ENCODE measurements at places on chromosomes 13 and 19.

GRCh38 chr19:39934584-39935363 is at the start of gene FCGBP:
Gene FCGBP, minus strand, starts transcription at chr19:39934634.
- no peak for DNase-seq

DNA sequence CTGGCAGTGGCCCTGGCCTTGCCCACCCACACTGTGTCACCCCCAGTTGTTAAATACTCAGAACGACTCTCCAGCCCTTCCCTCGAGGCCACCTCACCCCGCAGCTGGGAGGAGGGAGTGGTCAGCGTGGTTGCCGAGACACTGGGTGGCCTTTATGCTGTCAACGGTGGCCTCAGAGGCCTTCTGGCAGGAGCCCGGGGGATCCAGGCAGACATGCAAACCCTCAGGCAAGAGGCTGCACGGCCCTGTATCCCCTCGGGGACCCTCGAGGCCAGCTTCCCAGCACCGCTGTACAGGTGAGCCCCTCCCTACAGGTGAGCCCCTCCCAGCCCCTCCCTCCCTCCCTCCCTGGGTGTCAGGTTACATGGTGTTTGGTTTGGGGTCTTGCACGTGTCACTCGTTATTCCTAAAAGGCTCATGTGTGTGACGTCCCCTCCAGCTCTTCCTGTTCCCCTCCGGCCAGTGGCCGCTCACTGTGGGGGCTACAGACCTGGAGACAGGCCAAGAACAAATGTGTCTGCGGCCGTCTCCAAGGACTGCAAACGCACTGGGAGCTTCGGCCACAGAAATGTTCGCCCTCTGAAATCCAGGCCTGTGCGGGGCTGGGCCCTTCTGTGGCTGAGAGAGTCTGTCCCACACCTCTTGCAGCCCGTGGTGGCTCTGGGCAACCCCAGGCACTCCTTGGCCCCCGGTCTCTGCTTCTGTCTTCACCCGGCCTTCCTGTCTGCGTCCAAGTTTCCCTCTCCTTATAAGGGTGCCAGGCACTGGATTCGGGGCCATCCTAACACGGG is at the start of gene TEKTIP1:
Gene TEKTIP1 (plus strand): TSS at position 210 of the 791 bp plus-strand sequence. CDS start 4 bp downstream, at position 214.
- DNase-seq = peak; percentile 59

- DNase-seq = no peak
Measured at GRCh38 chr19:47323872-47324271, 8.1 kb upstream of the C5AR2 start.

DNA sequence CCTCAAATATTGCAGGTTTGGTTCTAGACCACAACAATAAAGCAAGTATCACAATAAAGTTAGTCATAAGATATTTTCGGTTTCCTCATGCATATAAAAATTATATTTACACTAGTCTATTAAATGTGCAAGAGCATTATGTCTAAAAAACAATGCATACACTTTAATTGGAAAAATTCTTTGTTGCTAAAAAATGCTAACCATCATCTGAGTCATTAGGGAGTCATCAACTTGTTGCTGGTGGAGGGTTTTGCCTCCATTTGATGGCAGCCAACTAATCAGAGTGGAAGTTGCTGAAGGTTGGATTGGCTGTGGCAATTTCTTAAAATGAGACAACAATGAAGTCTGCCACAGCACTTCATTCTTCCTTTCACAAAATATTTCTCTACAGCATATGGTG is 422.3 kb upstream of the GPC6 start:
- no peak for DNase-seq

- DNase-seq = no peak
Measured at GRCh38 chr19:47778954-47779351, 450 bp downstream of the SELENOW start.

DNA sequence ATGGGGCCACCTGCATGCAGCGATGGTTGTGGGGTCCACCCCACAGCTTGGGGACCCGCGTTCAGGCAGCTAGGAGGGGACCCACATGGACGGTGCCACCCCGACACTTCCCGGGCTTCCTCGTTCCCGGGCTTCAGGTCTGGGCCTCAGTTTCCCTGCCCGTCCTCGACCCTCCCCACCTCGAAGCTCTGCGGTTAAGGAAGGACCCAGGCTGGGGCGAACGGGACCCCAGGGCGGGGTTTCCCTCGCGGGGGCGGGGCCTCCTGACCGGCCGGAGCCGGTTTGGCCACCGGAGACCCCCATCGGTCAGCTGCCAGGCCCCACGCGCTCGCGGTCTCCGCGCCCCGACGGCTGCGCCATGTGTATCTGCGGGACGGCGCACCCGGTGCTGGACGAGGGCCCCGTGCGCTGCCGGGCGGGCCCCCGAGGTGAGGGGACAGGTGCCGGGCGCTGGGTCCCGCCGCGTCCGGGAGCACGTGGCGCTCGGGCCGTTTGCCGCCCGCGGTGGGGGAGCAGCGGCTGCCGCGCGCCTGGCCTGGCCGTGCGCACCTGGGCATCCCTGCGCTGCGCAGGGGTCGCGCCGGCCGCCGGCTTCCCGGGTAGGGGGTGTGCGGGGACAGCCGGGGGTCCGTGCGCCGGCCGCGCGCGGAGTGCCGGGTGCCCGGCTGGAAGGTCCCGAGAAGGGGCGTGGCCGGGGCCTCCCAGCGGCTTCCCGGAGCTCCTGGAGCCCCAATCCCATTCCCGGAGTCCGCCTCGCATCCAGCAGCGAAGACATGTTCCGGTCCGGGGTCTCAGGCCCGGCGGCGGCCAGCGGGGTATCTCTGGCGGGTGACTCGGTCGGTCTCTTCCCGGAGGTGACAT is 4.2 kb downstream of the ARHGAP45 start:
- no peak for DNase-seq

- DNase-seq = peak; percentile 82
Measured at GRCh38 chr13:29702912-29703351, 107.4 kb upstream of the SLC7A1 start.

DNA sequence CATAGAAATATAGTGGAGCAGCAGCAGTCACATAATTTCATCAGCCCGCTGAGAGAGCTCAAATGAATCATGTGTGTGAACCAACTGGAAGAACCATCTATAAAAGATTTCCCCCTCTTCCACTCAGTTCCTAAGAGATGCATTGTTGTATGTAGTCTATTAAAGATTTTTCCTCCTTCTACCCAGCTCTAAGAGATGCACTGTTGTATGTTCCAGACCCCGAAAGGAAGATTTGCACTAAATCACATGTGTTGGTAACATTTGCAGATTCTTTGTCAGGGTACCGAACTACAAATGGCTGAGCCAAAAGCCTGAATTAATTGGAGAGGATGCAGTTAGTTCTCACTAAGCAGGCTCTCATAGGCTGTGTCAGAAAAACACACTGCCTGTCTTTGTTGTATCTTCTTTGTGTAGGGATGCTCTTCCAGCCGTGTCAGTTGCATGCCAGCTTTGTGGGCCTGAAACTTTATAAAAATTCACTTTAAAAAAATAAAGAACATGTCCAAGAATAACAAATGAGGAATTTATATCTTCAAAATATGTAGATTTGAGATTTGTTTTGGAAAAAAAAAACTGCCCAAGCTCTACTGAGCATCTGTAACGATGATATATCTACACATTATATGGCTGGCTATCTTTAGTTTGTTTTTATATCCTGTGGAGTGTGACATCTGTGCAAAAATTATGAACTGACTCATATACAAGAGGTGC is 223.1 kb downstream of the MZT1 start:
- DNase-seq = no peak

DNA sequence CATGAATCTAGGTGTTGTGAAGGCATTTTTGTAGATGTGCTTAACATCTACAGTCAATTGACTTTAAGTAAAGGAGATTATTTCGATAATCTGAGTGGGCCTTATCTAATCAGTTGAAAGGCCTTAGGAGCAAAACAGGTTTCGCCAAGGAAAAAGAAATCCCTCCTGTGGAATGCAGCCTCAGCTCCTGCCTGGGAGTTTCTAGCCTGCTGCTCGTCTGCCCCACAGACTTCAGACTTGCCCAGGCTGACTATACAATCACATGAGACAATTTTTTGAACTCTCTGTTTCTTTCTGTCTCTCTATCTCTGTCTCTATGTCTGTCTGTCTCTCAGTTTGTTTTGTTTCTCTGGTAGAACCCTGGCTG is 312.5 kb downstream of the OLFM4 start:
- DNase-seq = peak; percentile 39

DNA sequence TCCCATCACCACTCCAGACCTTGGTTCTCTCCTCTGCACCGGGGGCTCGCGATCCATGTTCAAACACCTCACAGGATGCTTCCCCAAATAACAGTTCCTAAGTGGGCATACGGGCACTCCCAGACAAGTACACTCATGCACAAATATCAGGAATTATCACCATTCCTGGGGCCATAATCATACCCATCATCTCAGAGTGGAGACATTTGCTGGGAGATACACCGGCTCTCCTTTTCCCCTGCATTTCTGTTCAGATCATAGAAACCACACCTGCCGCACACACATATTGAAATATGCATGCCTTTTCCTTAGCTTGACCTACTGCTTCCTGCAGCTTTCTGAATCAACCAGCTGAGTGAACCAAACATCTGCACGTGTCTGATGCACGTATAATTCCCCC is 33.9 kb upstream of the MBNL2 start:
- no peak for DNase-seq

DNA sequence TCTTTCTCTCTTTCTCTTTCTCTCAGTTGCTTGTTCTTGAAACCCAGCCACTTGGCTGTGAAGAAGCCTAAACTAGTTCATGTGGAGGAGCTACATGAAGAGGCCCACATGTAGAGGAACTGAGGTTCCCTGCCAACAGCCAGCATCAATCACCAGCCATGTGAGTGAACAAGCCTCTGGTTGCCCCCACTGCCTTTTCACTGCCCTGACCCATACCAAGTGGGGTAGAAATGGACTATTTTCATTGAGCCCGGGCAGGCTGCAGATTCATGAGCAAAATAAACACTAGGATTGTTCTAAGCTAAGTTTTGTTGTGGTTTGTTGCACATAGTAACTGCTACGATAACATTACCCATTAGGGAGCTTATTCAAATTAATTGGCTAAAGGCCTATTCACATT is 78.7 kb upstream of the FAM216B start:
- DNase-seq = no peak

DNA sequence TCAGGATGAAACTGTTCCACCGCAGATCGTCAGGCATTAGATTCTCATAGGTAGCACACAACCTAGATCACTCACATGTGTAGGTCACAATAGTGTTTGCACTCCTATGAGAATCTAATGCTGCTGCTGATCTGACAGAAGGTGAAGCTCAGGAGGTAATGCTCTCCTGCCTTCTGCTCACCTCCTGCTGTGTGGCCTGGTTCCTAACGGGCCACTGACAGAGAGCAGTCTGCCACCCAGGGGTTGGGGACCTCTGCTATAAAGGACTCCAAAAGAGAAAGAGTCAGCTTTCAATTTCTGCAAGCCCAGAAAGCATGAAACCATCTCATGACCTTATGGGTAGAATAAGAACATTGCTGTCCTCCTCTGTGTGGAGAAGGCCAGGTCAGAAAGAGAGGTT is 43.5 kb upstream of the PCCA start:
- no peak for DNase-seq

- DNase-seq = no peak
Measured at GRCh38 chr13:36745436-36745835, 71.6 kb downstream of the SERTM1 start.

- no peak for DNase-seq
Measured at GRCh38 chr13:42211704-42212464, 60.1 kb upstream of the AKAP11 start.

GRCh38 chr13:113116871-113117271 is 5.7 kb upstream of the F10 start:
- DNase-seq = no peak

- no peak for DNase-seq
Measured at GRCh38 chr13:79883216-79883615, 402.3 kb downstream of the NDFIP2 start.

DNA sequence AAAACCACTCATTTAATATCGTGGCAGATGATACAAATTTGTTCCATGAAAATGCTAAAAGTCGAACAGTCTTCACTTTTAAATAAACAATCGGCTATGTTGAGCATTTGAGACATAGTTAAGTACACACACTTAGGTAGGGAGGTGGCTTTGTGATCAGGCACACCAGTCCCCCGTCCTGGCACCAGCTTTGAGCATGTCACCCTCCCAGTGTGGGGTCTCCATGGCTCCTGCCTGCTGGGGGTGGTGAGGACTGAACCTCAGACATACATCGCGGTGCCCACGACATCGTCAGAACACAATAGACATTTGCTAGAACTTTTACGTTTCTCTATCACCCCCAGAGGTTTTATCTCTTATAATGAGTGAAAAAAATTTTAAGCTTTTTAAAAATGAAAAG is 62.0 kb downstream of the RFX2 start:
- no peak for DNase-seq

DNA sequence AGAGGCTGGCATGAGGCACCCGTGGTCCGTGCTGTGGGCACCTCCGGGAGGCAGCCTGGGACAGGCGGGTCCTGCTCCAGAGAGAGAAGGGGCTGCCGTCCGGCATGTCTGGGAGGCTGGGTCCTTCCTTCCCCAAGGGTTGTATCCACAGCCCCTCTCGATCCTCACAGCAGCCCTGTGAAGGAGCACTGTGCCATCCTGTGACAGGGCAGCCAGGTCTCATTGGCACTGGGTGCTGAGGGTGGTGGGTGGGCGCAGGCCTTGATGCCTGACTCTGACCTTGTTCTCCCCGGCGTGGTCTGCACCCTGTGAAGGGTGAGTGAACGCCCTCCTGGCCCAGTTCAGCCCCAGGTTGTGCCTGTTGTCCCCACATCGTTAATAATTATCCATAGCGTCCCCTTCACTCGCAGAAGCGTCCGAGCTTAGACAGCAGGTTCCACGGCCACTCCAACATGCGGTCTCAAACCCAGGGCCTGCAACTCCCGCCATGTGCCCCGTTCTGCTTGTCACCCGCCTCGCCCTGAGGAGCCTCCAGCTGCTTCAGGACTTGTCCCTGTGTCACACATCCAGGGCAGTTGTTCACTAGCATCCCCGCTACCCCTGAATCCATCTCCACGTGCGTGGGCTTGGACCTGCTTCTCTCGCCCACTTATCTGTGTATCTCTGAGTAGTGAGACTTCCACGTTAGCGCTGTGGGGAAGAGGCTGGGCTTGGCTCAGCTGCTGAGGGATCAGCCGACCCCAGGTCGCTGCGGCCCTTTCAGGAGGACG is 10.6 kb downstream of the ATP11A start:
- DNase-seq = no peak

GRCh38 chr13:71803066-71803465 is 63.9 kb downstream of the DACH1 start:
- DNase-seq = no peak

- DNase-seq = no peak
Measured at GRCh38 chr19:39037194-39037593, 4.8 kb upstream of the FBXO27 start.

DNA sequence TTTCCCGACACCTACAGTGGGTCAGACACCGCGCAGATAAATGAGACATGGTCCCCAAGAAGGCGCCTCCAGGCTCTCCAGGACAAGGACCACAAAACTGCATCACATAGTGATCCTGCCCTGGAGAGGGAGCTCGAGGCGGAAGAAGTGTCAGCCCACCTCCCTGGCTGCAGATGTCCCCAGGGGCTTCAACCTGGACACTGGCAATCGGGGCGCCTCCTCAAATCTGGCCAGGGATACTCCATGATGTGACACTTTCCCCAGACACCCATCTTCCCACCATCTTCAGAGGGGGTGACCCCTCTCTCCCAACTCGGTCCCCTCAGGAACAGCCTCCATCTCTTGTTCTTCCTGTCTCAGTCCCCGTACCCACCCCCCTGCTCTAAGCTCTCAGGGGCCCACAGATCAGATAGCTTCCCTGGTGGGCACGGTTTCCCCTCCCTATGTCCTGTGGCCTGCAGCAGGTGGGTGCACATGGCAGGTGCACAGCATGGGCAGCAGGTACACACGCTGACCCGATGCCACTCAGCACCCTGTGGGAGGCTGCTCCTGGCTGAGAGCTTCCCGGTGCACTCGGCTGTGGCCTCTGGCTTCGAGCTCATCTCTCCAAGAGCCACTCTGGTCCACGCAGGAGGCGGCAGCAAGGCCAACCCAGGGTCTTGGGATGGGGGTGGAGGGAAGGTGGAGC is 61.2 kb downstream of the PEPD start:
- DNase-seq = no peak

- no peak for DNase-seq
Measured at GRCh38 chr19:10784257-10784656, 51.8 kb downstream of the TMED1 start.
